ENCODE measurements at places on chromosomes 3 and 15.

DNA sequence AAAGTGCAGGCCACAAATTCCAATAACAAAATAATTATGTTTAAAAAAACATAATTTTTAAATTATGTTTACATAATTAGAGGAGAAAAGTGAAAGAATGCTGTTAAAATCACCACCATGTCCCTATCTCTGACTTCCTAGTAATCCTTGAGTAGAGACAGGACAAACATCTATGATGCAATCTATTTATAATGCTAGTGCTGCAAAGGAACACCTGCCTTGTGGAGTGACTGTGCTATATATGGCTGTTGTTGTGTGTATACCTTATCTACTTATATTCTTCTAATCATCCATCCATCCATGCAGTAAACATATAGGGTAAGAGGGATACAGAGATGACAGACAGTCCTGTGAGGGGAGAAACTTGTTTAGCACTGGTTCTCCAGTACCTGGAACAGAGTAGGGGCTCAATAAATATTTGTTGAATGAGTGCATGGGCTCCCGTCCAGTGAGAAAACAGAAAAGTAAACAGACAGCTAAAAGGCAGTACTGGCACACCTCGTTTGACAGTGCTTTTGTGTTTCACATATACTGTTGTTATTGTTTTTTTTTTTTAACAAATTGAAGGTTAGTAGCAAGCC is 229.3 kb upstream of the UBE2E1 start:
- no peak for DNase-seq

GRCh38 chr3:188400494-188401243 is 246.7 kb downstream of the LPP start:
- no peak for DNase-seq

GRCh38 chr15:66701422-66702034 is 508 bp upstream of the SMAD6 start:
- DNase-seq: no peak

GRCh38 chr3:72901840-72902239 is 14.0 kb downstream of the GXYLT2 start:
- no peak for DNase-seq

GRCh38 chr3:189108067-189108466 is 63.7 kb upstream of the TPRG1 start:
- DNase-seq: no peak

DNA sequence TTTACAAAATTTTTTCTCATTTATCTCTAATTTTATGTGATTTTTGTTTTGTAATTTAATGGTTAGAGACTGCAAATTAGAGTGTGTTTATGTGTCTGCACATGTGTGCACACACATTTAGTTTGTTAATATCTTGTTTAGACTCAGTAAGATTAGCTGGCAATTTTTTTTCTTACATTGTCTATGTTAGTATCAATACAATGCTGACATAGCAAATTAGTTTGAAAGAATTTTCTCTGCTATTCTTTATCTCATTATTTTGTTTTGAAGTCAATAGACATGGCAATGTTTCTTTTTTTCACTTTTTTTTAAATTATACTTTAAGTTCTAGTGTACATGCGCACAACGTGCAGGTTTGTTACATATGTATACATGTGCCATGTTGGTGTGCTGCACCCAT is 1155.0 kb downstream of the ZPLD1 start:
- DNase-seq: no peak

DNA sequence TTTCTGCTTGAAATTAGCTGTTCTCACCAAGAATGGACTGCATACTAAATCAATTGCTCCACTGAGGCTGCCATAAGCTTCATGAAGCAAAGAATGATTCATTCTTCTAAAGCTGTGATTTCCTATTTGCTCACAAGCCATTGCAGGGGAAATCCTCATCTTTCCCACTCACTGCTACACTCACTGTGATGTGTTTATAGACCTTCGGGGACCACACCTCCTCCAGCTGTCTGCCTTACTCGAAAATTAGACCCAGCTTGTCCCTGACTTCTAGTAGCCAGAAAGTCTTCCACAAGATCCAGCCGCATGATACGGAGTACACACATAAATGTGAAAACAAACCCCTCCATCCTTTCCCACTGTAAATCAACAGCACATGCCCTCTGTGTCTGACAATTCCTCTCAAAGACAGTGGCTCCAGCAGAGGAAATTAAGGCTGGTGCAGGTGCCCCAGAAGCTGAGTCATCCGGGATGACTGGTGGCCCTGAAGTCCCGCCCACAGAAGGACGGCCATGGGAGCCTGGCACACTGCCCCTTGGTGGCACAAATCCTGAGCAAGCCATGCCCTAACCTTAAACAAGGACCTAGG is 172.0 kb downstream of the STT3B start:
- DNase-seq: no peak

Data from stimulated activated naive CD4-positive, alpha-beta T cell treated with Interleukin-2 at 50 U/mL for 16 hours (primary cell).